ENCODE measurements at places on chromosomes 1 and 21.
A peak's percentile ranks its signal among the peaks of the same experiment; 100 is the strongest.

DNA sequence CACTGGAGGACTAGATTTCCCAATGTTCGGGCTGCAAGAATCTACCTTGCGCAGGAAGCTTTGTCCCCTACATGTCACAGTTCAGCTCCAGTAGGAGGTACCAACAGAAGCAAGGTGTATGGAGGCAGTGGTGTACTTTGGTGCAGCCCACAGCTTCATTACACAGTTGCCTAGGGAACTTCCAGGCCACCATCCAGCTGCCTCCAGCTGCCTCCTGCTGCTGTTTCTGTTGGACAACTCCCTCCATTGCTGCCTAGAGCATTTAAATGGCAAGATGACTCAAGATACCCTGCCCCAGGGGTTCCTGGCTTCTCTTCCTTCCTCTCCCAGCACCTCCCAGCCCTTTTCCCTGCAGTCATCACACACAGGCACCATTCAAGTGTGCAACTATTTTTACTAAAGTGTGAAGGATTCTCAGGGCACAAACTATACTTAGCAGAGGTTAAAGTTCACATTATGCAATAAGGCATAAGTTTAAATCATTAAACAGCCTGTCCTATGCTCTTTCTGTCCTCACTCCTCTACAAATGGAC, 39.0 kb upstream of the ATP1A1 start:
- peak; percentile 45 for DNase-seq

DNA sequence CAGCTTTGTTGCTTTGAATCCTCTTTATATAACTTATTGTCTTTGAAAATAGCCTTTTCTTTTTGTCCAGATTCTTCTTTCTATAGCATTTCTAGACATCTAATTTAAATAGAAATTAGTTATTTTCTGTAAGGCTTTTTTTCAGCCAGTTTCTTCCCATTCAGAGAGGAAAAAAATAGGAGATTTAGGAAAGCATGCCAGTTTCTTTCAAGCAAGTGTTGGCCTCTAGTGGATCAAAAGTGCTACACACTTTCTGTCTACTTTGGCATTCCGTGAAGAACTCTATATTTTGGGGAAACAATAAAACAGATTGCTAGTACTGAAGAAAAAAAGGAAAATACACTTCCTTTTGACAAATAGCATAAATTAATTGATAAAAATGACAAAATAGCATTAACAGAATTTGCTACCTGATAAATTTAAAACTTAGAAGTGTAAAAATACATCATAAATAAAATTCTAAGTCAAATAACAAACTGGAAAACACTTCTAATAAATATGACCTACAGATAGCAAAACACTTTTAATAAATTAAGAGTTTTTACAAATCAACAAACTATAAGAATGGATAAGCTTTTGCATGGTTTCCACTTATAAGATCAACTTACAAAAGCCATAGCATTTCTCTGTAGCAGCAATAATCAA, 13.1 kb upstream of the EXO1 start:
- no peak for DNase-seq

GRCh38 chr1:32755098-32755809, 52.7 kb upstream of the SYNC start:
- no peak for DNase-seq

- no peak for DNase-seq
These were observed 87.8 kb downstream of the GLUL start for GRCh38 chr1:182303778-182304177.

GRCh38 chr1:108142773-108143394, 57.3 kb downstream of the SLC25A24 start:
- no peak for DNase-seq

DNA sequence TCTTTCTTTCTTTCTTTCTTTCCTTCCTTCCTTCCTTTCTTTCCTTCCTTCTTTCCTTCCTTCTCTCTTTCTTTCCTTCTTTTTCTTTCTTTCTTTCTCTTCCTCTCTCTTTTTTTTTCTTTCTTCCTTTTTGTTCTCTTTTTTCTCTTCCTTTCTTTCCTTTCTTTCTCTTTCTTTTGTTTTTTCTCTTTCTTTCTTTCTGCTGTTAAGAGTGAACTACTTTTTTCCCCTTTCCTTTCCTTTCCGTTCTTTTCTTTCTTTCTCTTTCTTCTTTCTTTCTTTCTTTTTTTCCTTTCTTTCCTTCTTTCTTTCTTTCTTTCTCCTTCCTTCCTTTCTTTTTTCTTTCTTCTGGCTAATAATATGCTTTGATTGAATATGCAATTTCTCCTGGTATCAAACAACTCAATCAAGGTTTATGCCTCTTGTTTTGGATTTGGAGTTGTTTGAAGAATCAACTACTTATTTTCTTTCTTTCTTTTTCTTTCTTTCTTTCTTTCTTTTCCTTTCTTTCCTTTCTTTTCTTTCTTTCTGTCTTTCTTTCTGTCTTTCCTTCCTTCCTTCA, 27.4 kb upstream of the CFHR4 start:
- no peak for DNase-seq

DNA sequence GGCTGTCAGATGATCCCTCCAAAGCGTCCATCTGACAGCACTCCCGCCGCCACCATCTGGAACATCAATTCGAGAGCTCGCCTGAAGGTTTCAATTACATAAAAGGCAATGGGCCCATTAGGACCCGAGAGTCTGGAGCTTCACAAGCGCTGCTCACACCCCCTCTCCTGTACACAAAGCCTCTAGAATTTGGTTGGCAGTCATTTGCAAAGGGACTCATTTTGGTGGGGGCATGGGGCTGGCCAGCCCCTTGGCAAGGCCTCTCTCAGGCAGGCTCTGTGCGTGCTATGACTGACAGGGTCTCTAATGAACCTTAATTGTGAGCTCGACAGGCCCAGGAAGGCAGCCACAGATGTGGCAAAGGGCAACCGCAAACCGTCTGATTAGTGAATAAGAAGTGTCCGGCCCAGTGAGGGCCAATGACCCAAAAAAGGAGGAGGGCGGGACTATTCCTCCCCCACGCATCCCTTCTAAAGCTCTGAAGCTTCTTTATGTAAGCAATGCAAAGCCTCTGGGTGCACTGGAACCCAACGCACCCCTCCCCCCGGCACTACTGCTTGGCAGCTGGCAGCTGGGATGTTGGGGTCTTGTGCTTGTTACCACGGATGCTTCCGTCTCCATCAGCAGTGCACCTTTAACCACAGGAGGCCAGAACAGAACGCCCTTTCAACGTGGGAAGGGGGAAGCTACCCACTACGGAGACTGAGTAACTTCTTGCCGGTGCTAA, 79.4 kb downstream of the CAPZB start:
- no peak for DNase-seq

DNA sequence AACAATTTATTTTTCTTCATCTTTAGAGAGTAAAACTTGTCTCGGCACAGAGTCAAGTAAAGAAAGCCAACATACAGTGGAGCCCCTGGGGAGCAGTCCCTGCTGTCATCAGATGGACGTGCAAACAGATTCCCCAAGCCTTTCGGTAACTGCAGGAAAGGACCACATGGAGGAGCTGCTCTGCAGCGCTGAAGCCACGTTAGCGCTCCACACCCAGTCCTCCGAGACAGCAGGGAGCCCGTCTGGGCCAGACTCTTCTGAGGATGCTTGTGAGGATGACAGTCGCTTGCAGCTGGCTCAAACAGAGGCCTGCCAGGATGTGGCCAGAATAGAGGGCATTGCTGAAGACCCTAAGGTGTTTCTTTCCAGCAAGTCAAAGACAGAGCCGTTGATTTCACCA, 77.1 kb upstream of the SCCPDH start:
- no peak for DNase-seq

GRCh38 chr1:197808880-197809279, 33.6 kb upstream of the DENND1B start:
- DNase-seq = no peak

- no peak for DNase-seq
These were observed 165.6 kb downstream of the C1orf94 start for GRCh38 chr1:34342334-34342733.

- DNase-seq = no peak
These were observed 64.5 kb upstream of the SLC44A3 start for GRCh38 chr1:94755675-94756074.

DNA sequence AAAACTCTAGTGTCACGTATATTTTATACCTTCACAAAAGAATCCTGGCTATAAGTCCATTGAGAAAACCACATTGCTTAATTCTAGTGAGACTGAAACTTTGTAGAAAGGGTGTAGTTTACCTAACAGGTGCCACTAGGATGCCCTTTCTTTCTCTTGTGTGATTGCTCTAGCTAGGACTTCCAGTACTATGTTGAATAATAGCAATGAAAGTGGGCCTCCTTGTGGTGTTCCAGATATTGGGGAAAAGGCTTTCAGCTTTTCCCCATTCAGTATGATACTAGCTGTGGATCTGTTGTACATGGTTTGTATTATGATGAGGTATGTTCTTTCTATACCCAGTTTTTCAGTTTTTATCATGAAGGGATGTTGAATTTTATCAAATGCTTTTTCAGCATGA, 39.7 kb upstream of the CHODL start:
- no peak for DNase-seq

- DNase-seq = no peak
These were observed 62.2 kb upstream of the GRIK3 start for GRCh38 chr1:37096523-37096922.

GRCh38 chr21:29638138-29638537, 301.7 kb downstream of the GRIK1 start:
- no peak for DNase-seq

DNA sequence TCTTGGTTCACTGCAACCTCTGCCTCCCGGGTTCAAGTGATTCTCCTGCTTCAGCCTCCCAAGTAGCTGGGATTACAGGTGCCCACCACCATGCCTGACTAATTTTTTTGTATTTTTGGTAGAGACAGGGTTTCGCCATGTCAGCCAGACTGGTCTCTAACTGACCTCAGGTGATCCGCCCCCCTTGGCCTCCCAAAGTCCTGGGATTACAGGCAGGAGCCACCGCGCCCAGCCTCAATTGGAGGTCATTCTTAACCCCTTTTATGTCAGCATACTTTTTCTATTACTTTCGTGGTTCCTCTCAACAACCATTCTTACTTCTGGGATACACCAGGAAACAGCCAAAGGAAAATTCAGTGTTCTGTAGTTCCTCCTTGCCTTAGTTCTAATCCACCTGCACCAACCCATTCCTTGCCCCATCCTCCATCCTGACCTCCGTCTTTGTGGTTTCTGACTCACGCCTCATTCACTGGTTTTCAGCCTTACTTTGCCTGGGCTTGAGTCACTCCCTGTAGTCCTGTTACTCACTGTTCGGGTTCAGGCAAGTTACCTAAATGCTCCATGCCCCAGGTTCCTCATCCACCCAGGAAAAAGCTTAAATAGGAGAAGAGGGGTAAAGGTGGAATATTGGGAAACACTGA, 12.9 kb upstream of the BCL10 start:
- peak; percentile 92 for DNase-seq

- no peak for DNase-seq
These were observed 151.0 kb downstream of the CLEC20A start for GRCh38 chr1:178345807-178346206.

GRCh38 chr1:61293197-61293596, 210.8 kb downstream of the NFIA start:
- DNase-seq = peak; percentile 55
